Lung (tissue), 17 donors: ENCODE measurements at places on chromosomes 6 and 20. TPM values are rescaled to one million over a fixed set of nuclear protein-coding genes. Genes with fewer than 3 reads are reported as not detected.

The PTK7 gene
- 173 TPM for total RNA-seq

The PSORS1C1 gene
- total RNA-seq: 2.6 TPM

The HLA-DQA1 gene
- total RNA-seq: 135 TPM

The TSPO2 gene
- total RNA-seq: not detected

The VARS1 gene
- total RNA-seq: 95.4 TPM

The CAPN11 gene
- total RNA-seq: not detected

The CLIC5 gene
- 92.3 TPM for total RNA-seq

The PRL gene
- total RNA-seq: 0.18 TPM

The PDE10A gene
- 4.8 TPM for total RNA-seq

The CITED2 gene
- total RNA-seq: 220 TPM

GRCh38 chr20:37764333-37764935, 70.6 kb downstream of the CTNNBL1 start:
- no peak for DNase-seq

DNA sequence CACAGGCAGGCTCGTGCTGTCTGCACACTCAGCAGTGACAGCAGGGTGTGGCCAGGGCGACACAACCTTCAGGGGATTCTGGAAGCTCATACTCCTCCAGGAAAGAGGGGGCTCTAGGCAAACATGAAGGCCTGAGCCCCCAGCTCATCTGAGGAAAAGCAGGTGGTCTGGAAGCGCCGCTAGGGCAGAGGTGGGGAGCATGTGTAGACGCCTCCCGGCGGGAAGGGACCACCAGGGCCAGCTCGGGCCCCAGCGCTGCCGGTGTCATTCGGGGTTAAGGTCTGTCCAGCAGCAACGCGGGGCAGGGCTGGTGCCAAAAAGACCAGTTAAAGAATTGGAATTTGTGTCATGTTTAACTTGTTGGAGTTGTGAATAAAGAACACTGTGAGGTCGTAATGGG, 39.3 kb upstream of the SYNJ2 start:
- DNase-seq: no peak

- DNase-seq: no peak
Measured at GRCh38 chr6:37602801-37603200, 94.9 kb downstream of the MDGA1 start.

- DNase-seq: no peak
Measured at GRCh38 chr20:1905693-1906092, 10.5 kb downstream of the SIRPA start.

- no peak for DNase-seq
Measured at GRCh38 chr6:2081155-2082138, 164.0 kb downstream of the GMDS start.

- DNase-seq: peak; percentile 89
Measured at GRCh38 chr6:150606168-150606591, 6.5 kb downstream of the PLEKHG1 start.

- no peak for DNase-seq
Measured at GRCh38 chr20:46277602-46278001, 30.7 kb downstream of the CDH22 start.

DNA sequence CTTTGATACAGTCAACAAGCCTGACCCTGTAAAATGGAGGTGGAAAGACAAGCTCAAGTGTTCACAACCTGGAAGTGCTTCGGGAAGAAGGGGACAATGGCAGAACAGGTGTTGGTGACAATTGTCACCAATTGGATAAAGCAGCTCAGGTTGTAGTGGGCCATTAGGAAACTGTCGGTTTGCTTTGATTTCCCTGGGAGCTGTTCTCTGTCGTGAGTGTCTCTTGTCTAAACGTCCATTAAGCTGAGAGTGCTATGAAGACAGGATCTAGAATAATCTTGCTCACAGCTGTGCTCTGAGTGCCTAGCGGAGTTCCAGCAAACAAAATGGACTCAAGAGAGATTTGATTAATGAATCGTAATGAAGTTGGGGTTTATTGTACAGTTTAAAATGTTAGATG, 15.0 kb downstream of the CCR6 start:
- DNase-seq: peak; percentile 19

DNA sequence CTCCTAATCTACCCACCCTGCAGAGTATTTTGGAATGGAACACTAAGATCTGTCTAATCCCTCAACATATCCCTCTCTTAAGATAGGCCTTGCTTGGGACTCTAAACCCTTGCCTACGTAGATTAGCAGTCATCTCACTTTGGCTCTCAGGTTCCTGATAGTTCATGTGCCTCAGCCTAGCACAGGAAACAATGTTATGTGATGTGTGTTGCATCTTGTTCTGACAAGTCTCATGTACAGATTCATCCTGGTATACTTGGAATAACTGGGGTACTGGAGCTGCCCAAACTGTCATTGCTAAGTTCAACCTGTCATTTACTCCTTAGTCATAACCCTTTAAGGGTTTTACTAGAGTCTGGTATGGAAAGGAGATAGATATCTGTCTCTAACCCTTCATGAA, 34.1 kb downstream of the TREML1 start:
- no peak for DNase-seq

DNA sequence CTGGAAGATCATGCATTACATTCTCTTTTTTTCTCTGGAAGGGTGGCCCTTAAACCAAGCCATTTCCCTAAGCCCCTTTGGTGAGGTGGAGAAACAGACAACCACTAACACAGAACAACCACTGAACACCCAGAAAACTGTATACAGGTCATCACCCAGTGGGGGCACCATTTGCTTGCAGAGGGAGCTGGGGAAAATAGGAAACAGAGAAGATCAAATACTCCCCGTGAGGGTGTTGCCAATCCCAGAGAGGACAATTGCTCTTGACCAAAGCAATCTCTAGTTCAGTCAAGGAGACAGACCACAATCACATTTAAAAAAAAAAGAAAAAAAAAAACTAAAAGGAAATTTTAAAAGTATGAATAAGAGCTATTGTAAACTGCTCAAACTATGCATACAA, 865 bp upstream of the DAAM2 start:
- DNase-seq: no peak

- peak; percentile 10 for DNase-seq
Measured at GRCh38 chr6:40328386-40328985, 258.7 kb downstream of the LRFN2 start.

DNA sequence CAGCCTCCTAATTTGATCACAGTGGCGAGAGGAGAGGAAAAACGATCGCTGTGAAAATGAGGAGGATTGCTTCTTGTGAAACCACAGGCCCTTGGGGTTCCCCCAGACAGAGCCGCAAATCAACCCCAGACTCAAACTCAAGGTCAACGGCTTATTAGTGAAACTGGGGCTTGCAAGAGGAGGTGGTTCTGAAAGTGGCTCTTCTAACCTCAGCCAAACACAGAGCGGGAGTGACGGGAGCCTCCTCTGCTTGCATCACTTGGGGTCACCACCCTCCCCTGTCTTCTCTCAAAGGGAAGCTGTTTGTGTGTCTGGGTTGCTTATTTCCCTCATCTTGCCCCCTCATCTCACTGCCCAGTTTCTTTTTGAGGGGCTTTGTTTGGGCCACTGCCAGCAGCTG, 28.7 kb downstream of the SAYSD1 start:
- no peak for DNase-seq

DNA sequence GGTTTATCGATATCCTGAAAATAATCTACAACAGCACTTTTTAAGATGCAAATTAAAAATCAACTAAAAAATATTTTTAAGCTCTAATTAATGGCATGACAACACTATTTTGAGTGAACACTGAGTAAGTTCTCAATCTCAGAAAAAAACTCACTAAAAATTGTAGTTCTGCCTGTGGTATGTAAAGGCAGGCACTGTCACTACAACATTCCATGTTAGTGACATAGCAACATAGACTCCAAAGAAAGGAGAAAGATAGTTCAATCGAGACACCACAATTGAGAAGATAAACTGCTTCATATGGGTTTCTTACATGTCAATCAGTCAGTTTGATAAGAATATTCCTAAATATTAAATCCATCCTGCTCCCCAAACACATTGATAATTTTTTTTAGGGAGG, 38.0 kb downstream of the COL12A1 start:
- no peak for DNase-seq
